ENCODE measurements at places on chromosomes 13 and 19.

GRCh38 chr19:42409477-42409876 is 17.7 kb downstream of the LIPE start:
- no peak for DNase-seq

GRCh38 chr13:32253911-32254399 is 61.2 kb downstream of the ZAR1L start:
- no peak for DNase-seq

DNA sequence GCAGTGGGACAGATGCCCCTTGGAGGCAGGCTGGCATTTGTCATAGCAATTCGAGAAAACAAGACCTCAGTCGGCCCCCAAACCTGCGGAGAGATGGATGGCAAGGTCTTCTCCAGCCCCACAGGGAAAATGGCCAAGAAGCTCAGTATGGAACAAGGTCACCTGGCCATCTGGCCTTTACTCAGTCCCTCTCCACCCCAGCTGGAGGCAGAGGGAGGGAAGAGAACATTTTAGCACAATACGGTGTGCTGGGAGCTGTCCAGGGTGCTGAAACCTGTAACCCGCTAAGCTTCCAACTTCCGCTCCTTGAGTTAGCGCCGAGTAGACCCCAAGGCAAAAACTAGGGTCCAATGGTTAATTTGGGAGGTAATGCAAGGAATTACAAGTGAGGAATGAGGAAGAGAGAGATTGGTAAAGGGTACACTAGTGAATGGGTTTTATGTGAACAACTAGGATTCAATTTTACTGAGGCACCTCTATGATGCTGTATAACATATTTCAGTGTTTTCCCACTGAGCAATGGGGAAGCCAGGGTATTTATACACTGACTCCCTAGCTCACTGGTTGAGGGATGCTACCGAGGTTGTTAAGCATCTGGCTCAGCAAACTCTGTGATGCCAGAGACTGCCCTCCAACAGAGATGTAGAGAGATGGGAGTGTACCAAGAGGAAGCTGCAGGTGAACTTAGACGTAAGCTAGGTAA is 64.3 kb downstream of the CACNA1A start:
- no peak for DNase-seq

DNA sequence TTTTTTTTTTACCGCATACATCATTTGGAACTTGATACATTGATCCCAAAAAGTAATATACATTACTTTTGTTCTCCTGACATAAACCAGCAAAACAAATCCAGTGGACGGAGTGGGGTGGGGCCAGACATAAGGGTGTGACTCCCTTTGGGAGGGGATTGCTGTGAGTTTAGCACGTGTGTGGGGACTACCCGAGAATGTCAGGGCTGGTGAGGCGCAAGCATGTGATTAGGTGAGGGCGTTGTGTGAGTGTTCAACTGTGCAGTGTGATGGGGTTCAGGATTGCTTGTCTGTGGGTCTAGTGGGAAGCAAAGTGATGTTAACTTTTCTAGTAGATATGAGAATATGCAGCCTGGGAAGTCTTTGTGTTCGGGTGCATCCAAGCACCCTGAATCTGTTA is 468.0 kb downstream of the TSHZ3 start:
- DNase-seq, result no peak

DNA sequence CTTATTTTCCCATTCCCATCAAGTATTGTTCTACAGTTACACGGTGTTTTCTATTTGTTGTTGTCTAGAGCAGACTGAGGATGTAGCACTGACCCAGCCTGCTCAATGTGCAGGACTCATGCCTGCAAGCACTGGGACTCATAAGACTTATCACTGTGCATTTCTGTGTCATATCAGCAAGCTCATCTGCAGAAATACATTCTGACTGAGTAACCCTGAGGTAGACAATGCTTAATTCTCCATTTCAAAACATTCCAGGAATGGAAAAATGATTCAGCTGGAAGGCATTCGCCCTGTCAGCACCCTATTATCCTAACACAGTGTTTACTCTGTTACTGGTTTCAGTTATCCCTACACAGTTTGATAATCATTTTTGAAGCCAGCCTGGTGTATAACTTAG is 2506.4 kb downstream of the PCDH9 start:
- no peak for DNase-seq

DNA sequence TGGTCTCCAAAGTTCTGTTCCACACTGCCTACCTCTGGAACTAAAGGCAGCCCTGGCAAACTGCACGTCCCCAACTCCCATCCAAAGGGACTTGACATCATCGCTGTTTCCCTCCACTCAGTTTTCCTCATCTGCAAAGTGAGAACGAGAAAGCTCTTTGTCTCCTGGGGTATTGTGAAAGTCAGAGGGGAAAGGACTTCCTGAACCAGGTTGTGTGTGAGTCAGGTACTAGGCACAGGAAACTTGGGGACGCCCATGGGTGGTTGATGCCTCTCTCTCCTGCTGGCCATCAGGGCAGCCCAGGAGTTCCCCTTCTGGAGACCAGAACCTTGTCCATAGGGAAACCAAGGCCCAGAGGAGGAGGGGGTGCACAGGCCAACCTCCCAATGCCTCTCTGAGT is 4.7 kb downstream of the CRLF1 start:
- no peak for DNase-seq
